ENCODE measurements at places on chromosomes 5 and 9. TPM values are rescaled to one million over a fixed set of nuclear protein-coding genes. Genes with fewer than 3 reads are reported as not detected.

DNA sequence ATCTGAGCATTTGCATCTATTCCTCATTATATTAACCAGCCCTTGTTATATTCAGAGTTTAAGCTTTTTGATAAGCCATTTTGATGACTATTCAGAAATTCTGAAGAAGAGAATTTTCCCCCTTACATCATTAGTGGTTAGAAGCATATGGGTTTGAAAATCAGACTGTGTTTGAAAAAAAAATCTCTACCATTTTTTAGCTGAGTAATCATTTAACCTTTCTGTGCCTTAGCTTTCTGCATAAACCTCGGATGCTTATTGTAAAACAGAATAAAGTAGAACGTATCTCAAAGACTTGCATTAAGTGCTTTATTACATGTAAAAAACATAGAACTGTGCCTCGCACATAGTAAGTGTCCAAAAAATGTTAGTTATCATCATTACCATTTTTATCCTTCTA, 278.6 kb downstream of the RFX3 start:
- no peak overlapping the region for H3K4me3 ChIP-seq
- no peaks in the 10 kb centered on the region for H3K27me3 ChIP-seq
- H3K36me3 ChIP-seq = peaks cover 3% of the 10 kb centered on the region

GRCh38 chr5:173625673-173626504, 9.4 kb upstream of the BOD1 start:
- H3K27me3 ChIP-seq = no peaks in the 10 kb centered on the region
- no peak for DNase-seq
- no peak overlapping the region for H3K27ac ChIP-seq
- H3K36me3 ChIP-seq = no peaks in the 10 kb centered on the region

- H3K27ac ChIP-seq = no peak overlapping the region
- no peak for DNase-seq
- no peak overlapping the region for H3K4me3 ChIP-seq
- H3K36me3 ChIP-seq = no peaks in the 10 kb centered on the region
- no peaks in the 10 kb centered on the region for H3K27me3 ChIP-seq
- no peaks in the 10 kb centered on the region for H3K4me1 ChIP-seq
These were observed 104.8 kb downstream of the TSSK1B start for GRCh38 chr5:113329981-113330380.

Gene GABRA6
- not detected for total RNA-seq

Gene ABL1
- 49.5 TPM for total RNA-seq

Gene ARHGEF28
- total RNA-seq = 0.19 TPM

- H3K27ac ChIP-seq = no peak overlapping the region
- H3K4me3 ChIP-seq = no peak overlapping the region
- no peaks in the 10 kb centered on the region for H3K4me1 ChIP-seq
- no peaks in the 10 kb centered on the region for H3K27me3 ChIP-seq
These were observed 1183.8 kb upstream of the WWC1 start for GRCh38 chr5:167107684-167108083.

GRCh38 chr9:2740616-2741015, 23.3 kb downstream of the KCNV2 start:
- no peaks in the 10 kb centered on the region for H3K27me3 ChIP-seq
- H3K4me3 ChIP-seq = no peak overlapping the region
- no peak overlapping the region for H3K27ac ChIP-seq

DNA sequence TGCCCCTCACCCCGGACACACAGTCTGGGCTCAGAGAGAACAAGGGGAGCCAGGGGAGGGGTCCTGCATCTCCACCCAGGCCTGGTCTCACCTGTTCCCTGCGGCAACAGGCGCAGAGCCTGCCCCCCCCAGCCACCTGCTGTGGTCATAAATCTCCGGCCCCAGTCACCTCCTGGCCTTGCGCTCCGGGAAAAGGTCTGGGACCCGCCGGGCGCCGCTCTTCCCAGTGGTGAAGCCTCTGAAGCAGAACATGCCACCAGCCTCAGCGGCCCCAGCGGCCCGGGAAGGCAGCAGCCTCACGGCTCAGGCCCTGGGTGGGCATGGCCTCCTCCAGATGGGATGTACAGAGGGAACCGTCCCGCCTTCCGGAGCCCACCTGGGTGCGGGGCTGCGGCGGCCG, 20.6 kb downstream of the NOTCH1 start:
- no peak overlapping the region for H3K27ac ChIP-seq
- H3K4me3 ChIP-seq = no peak overlapping the region
- H3K4me1 ChIP-seq = peaks cover 9% of the 10 kb centered on the region
- no peak for DNase-seq
- no peaks in the 10 kb centered on the region for H3K27me3 ChIP-seq

DNA sequence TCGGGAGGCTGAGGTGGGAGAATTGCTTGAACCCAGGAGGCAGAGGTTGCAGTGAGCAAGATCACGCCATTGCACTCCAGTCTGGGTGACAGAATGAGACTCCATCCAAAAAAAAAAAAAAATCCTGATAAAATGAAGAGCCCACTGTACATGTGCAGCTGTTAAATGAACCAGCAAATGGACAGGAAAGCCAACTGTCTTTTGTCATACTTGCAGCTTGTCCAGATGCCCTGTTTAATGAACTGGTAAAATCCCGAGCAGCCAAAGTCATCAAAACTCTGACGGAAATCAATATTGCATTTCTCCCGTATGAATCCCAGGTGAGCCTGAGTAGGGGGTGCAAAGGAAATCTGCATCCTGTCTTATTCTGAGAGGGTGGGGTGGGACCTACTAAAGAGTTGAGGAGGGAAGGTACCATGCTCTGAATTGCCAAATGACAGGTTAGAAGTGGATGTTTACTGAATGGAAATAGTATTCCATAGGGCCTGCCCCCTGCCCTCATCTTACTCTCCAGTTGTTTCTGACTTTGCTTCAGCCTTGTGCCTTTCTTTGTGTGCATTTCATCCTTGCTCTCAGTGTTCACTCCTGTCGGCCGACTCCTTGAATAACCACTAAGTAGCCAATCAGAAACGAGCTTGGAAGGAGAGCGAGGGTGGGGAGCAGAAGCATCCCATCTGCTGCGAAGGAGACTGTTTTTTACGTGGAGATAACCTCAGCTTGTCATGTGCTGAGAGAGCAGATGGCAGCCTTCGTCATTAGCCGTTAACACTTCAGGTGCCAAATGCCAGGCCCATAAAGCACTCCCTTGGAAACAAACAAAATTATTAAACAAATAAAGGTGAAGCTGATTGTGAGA, 45.7 kb upstream of the CFAP157 start:
- H3K4me3 ChIP-seq = no peak overlapping the region
- H3K27ac ChIP-seq = no peak overlapping the region
- no peaks in the 10 kb centered on the region for H3K36me3 ChIP-seq
- no peak for DNase-seq

Gene PHAX
- total RNA-seq = 30.8 TPM

Gene SPAAR
- total RNA-seq = not detected

Gene CRB2
- total RNA-seq = 0.80 TPM
